ENCODE measurements at places on chromosomes 13 and 19.
A peak's percentile ranks its signal among the peaks of the same experiment; 100 is the strongest.

GRCh38 chr19:40549007-40549708 lies 27.5 kb upstream of the SHKBP1 start:
- DNase-seq: peak; percentile 32

DNA sequence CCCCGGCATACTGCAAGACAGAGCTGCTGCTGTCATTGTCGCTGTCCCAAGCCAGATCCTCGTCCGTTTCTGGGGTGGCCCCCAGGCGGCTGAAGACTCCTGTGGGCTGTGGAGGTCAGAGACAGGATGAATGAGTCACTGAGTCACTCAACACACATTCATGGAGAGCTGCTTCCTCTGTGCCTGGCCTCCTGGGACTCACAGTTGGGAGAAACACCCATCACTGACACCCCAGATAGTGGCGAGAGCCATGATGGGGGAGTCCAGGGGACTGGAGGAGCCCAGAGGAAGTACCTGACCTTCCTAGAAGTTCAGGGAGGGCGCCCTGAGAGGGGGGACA lies 26.0 kb downstream of the C19orf47 start:
- no peak for DNase-seq

DNA sequence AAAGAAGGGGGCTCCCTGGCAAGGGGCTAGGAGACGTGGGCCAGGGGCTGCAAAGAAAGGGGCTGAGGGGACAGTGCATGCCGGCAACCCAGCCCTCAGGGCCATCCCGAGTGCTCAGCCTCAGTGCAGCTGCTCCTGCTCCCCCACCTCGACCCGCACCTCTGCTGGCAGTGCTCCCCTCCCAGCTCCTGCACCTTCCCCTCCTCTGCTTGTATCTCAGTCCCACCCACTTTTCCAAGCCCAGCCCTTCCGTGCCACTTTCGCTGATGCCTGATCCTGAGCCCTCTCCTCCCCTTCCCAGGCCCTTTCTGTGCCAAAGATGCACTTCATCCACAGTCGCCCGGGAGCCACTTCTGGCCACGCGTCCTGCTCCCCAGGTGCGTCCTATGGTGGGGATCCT lies 69.9 kb upstream of the KCTD15 start:
- no peak for DNase-seq

DNA sequence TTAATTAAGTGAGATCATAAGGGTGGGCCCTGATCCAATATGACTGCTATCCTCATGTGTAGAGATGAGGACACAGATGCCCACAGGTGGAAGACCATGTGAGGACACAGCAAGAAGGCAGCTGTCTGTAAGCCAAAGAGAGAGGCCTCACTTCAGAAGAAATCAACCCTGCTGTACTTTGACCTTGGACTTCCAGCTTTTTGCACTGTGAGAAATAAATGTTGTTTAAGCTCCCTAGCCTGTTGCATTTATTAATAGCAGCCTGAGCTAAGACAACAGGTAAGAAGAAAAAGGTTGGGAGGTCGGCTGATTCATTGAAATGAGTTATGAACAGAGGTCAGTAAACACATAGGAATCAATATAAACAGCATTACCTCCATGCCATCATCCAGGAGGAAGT lies 14.8 kb downstream of the PARP4 start:
- no peak for DNase-seq

DNA sequence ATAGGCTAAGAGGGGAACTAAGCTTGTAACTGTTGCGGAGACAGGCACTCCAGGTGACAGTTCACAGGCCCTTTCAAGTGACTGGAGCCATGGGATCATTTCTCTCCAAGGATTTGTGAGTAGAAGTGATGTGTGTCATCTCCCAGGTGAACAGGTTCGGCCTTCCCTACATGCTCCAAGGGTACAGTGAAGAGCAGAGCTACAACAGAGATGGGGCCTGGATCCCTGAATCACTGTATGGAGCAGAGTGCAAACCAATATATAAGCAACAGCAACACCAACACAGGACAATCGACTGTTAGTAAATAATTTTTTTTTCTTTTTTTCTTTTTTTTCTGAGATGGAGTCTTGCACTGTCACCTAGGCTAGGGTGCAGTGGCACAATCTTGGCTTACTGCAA lies 15.0 kb downstream of the ZSCAN18 start:
- no peak for DNase-seq

GRCh38 chr13:49029570-49029969 lies 53.9 kb downstream of the FNDC3A start:
- DNase-seq: no peak

DNA sequence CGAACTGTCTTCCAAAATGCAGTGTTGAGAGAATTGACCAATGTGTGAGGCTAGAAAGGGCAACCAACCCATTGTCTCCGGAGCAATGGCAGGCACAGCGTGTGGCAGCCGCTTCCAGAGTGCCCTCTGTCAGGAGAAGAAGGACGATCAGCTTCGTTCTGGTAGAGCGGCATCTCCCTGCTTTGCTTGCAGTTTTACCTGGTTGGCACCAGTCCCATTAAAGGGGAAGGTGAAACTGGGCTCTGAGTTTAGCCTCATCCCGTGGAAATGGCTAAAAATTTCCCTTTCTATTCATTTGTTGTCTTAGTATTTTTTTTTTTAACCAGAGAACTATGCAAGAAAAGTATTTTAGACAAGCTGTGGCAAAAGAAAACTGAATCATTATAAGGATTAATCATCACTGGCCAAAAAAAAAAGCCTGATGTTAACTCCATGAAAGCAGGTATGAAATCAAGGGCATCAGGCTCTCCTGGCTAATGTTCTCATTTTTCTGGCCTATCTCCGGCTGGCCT lies 81.5 kb upstream of the SLC7A1 start:
- DNase-seq: no peak

GRCh38 chr13:98664047-98664446 lies 87.1 kb upstream of the STK24 start:
- no peak for DNase-seq

DNA sequence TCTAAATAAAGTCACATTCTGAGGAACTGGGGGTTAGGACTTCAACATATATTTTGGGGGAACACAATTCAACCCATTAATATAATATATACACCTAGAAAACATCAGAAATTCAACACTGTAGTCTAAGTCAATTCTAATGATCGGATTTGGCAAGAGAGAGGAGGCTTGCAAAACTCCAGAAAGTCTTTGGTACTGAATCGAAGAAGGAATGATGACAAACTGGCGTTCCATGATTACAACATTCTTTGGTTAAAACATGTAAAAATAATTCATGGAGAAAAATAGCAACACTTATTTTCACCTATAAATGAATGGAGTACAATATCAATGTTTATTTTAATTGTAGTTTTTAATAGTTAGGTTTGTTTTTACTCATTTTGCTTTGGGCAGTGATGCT lies 62.4 kb downstream of the MBNL2 start:
- DNase-seq: peak; percentile 49

Data from inflammatory macrophage treated with lipopolysaccharide for 1 hour (primary cell).